ENCODE measurements at places on chromosomes 3 and 15. TPM values are rescaled to one million over a fixed set of nuclear protein-coding genes. Genes with fewer than 3 reads are reported as not detected.

- no peak for DNase-seq
Measured at GRCh38 chr3:4994823-4995499, 15.7 kb downstream of the BHLHE40 start.

GRCh38 chr3:119812491-119813058 is 30.7 kb downstream of the NR1I2 start:
- DNase-seq = no peak

Gene EOMES
- 0.05 TPM for polyA plus RNA-seq

Gene GPR156
- polyA plus RNA-seq = 1.6 TPM

Gene CHRNA3
- 1.5 TPM for polyA plus RNA-seq

Gene CACNA1D
- polyA plus RNA-seq = 5.7 TPM

Measured in left renal pelvis (tissue), 4 donors.